ENCODE measurements at places on chromosomes 3 and 15.
A peak's percentile ranks its signal among the peaks of the same experiment; 100 is the strongest.

DNA sequence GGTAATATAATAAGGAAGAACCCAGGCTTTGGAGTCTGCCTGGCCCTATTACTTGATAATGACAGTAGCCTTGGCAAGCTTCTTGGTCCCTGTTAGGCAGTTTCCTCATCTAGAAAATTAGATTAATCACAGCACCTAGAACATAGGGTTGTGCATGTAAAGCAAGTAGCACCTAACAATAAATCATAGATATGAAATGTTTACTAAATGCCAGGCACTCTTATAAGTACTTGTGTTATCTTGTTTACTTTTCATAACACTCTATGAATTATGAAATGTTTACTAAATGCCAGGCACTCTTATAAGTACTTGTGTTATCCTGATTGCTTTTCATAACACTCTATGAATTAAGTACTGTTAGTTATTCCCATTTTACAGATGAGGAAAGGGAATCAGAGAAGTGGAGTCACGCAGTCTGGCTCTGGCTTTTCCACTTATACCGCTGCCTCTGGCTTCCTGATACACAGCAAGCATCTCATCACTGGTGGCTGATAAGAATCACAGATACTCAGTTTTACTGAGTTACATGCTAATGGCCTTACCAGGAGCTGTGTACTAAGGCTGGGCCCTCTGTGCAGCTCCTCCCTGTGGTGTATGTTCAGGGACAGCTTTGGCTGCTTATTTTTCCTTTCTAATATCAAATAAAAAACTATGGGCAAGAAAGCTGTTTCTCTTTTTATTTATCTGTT lies 123.4 kb downstream of the FEZF2 start:
- no peak for DNase-seq

DNA sequence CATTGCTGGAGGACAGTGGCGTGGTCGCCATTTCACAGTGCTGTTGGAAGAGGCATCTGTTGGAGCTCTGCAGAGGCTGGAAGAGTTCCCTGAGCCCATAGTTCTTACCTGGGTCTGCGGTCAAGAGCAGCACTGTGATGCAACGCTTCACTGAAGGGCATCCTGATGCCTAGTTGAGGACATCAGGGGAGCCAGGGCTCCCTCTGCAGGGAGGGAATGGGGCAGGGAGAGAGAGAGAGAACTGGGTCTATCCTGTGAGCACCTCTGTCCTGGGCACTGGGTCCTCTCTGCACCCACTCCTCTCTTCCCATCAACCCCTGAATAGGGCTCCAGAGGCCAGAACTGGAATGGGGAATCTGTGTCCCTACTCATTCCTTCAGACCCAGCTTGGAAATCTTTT lies 23.9 kb upstream of the MOBP start:
- DNase-seq = no peak

- peak; percentile 80 for DNase-seq
These were observed 56.1 kb upstream of the PLXNA1 start for GRCh38 chr3:126926684-126927400.

DNA sequence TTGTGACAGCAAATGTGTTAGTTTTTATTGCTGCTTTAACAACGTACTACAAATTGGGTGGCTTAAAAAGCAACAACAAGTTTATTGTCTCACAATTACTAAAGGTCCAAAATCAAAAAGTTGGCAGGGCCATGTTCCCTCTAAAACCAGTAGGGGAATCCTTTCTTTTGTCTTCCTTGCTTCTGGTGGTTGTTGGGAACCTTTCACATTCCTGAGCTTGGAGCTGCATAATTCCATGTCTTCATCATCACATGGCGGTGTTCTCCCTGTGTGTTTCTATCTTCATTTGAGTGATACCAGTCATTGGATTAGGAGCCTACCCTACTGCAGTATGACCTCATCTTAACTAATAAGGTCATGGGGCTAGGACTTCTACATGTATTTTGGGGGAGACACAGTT lies 7.4 kb downstream of the SPRED1 start:
- no peak for DNase-seq

- DNase-seq = no peak
These were observed 12.0 kb downstream of the C15orf40 start for GRCh38 chr15:82999426-82999825.

DNA sequence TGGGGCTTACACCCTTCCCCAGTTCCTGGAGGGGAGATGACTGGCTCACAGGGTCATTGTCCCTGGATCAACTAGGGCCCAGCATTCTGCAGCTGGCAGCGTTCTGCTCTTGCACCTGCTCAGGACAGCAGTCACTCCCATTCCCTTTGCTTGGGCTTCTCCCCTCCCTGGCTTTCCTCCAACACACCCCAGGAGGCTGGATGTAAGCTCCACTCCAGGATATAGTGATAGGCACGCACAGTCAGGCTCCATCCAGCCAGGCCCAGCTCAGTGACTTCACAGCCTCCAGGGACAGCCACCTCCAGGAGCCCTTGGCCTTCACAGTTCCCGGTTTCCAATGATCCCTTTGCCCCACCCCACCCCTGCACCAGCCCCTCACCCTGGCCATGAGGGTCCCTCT lies 1.9 kb downstream of the SPTBN5 start:
- no peak for DNase-seq

- DNase-seq = peak; percentile 90
These were observed 56.9 kb downstream of the CYP19A1 start for GRCh38 chr15:51281368-51281967.

GRCh38 chr15:59199626-59200465 lies 6.8 kb upstream of the LDHAL6B start:
- no peak for DNase-seq

GRCh38 chr3:143222981-143223380 lies 103.4 kb downstream of the CHST2 start:
- DNase-seq = no peak

- no peak for DNase-seq
These were observed 185.7 kb downstream of the MECOM start for GRCh38 chr3:169477790-169478189.

DNA sequence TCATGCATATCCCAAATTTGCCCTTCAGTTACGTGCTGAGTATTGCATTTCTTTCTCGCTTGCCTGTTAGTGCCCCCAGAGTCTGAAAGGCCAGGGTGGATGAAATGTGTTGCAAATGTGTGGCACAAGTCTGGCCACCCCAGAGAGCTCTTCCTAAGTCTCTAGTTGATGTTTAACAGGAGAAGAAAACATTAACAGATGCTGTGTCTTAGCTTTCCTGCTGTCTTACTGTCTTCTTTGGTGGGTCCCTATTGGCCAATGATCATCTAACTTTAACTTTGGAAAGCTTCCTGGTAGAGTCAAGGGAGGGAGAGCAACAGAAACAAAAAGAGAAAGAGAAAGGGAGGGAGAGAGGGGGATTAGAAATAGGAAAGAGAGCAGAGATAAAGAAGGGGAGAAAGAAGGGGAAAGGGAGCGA lies 76.7 kb upstream of the P3H2 start:
- no peak for DNase-seq

- DNase-seq = no peak
These were observed 28.8 kb downstream of the APBA2 start for GRCh38 chr15:28914483-28915023.

- no peak for DNase-seq
These were observed 7.5 kb upstream of the FAM107A start for GRCh38 chr3:58584690-58585004.

DNA sequence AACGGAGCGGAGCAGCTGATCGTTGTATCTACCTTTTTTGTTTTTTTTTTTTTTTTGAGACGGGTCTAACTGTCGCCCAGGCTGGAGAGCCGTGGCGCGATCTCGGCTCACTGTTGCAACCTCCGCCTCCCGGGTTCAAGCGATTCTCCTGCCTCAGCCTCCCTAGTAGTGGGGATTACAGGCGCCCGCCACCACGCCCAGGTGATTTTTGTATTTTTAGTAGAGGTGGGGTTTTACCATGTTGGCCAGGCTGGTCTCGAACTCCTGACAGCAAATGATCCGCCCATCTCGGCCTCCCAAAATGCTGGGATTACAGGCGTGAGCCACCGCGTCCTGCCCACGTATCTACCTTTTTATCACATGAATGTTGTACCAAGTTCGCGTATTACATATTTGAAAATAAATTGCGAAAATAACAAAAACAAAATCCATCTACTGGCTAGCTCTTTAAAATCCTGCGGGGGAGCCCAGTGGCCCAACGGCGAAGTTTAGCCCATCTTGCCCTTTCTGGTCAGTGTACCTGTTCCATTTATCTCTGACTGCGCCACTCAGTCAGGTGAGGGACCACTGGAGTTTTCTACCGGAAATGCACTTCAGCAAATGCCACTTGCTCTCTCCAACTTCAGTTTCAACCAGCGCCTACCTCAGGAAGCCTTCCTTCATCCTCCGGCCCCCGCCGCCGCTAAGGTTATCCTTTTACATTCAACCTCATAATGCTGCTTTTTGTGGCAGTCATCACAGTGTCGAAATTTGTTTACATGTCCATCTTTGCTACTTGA lies 1.2 kb upstream of the EIF3J start:
- no peak for DNase-seq

GRCh38 chr3:18672561-18672960 lies 247.4 kb upstream of the SATB1 start:
- DNase-seq = no peak

- no peak for DNase-seq
These were observed 123.4 kb upstream of the PRR20G start for GRCh38 chr3:127411083-127411727.

DNA sequence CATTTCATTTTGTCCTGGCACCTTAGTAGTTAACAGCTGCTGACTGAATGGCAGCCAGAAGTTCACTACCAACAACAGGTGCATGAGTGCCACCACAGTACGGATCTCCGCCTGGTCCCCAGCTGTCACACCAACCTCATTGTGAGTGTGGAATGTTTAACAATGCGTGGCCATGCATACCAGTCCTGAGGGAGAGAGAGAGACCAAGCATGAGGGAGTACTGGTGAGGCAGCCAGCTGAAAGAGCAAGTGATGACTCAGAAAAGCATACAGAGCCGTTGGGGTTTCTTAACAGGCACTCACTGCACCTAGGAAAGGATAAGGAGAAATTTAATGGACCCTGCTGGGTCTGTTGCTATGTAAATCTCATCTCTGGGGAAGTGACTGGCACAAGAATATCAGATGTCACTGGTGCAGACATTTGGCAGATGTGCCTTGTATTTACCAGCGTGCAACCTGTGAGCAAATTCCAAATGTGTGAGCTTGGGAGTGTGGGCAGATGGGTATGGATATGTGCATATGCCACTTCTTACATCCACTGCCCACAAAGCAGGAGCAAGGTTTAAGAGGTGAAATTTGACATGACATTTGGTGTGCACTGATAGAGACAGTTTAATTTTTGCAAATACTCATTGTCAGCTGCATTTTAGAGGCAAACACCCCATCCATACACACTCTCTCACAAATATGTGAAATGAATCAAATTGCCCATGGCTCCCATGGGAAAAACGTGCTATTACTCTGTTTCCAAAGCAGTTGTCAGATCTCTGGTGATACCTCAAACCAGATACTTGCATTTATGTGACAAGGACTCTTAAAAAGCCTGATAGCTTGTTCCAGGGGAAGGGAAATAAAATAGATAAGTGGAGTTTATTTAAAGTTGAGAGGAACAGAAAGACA lies 245.2 kb upstream of the ARPP21 start:
- peak; percentile 5 for DNase-seq

DNA sequence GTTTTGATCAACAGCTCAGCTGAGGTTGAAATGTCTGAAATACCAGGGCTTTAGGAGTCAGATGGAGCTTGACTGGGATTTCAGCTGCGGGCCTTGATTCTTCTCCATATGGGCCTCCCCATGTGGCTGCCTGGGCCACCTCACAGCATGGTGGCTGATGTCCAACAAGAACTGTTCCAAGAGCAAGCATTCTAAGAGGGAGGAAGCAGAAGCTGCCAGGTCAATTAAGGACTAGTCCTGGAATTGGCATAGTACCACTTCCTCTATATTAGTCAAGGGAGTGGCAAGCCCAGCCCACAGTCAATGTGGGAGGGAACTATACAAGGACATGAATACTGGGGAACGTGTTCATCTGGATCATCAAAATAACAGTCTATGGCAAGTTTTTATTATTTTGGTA lies 181.7 kb upstream of the ANKRD28 start:
- no peak for DNase-seq

DNA sequence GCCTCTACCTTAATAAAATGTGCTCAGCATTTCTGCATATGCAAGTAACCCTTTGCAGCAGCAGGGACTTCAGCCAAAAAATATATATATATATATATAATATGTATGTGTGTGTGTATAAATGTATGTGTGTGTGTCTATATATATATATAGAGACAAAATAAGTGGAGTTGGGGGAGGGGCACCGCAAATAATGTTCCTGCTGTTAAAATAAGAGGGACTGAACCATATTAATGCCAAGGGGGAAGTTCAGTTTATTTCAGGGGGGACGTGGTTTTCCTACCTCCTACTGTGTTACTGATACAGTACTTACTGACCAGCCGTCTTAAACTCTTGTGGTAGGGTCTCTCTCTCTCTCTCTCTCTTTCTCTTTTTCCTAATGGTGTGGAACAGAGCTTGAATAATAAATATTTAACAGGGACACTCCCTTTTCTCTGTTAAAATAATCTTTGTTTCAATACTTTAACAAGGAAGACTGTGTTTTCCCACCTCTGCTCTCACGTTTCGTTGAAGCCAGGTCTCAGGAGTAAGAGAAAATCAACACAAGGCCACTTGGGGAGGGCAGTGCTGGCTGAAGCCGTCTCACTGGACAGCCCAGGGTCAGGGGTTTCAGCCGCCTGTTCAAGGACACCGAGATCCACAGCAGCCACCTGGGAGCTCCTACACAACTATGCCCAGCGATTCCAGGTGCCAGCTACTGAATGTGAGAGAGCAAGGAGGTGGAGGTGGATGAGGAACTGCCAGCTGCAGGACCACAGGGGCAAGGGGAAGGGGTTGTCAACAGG lies 42.8 kb upstream of the ADAMTSL3 start:
- no peak for DNase-seq
